ENCODE measurements at places on chromosomes 1 and 21. TPM values are rescaled to one million over a fixed set of nuclear protein-coding genes. Genes with fewer than 3 reads are reported as not detected.
A peak's percentile ranks its signal among the peaks of the same experiment; 100 is the strongest.

- H3K4me1 ChIP-seq = peaks cover 17% of the 10 kb centered on the region
- no peak for DNase-seq
- no peak overlapping the region for H3K4me3 ChIP-seq
- H3K27ac ChIP-seq = no peak overlapping the region
- no peaks in the 10 kb centered on the region for H3K36me3 ChIP-seq
- H3K27me3 ChIP-seq = no peaks in the 10 kb centered on the region
These were observed 33.1 kb downstream of the FAM177B start for GRCh38 chr1:222769971-222770620.

GRCh38 chr21:36825658-36826057, 126.7 kb downstream of the SIM2 start:
- no peak overlapping the region for H3K27ac ChIP-seq
- H3K4me1 ChIP-seq = peaks cover 4% of the 10 kb centered on the region
- H3K4me3 ChIP-seq = no peak overlapping the region
- no peak for DNase-seq
- peaks cover 1% of the 10 kb centered on the region for H3K36me3 ChIP-seq
- no peaks in the 10 kb centered on the region for H3K27me3 ChIP-seq

GRCh38 chr1:76090283-76091203, 16.0 kb downstream of the ST6GALNAC3 start:
- DNase-seq = no peak
- H3K4me3 ChIP-seq = no peak overlapping the region
- H3K27me3 ChIP-seq = no peaks in the 10 kb centered on the region
- H3K27ac ChIP-seq = no peak overlapping the region
- H3K4me1 ChIP-seq = no peaks in the 10 kb centered on the region

- DNase-seq = no peak
- peak overlapping the region; percentile 91 for H3K27ac ChIP-seq
- H3K4me1 ChIP-seq = peaks cover 33% of the 10 kb centered on the region
- H3K36me3 ChIP-seq = no peaks in the 10 kb centered on the region
- no peaks in the 10 kb centered on the region for H3K27me3 ChIP-seq
- H3K4me3 ChIP-seq = peak overlapping the region; percentile 85
These were observed 546 bp downstream of the POU2F1 start for GRCh38 chr1:167221126-167221737.

SEC16B gene
- total RNA-seq = 0.76 TPM

DNA sequence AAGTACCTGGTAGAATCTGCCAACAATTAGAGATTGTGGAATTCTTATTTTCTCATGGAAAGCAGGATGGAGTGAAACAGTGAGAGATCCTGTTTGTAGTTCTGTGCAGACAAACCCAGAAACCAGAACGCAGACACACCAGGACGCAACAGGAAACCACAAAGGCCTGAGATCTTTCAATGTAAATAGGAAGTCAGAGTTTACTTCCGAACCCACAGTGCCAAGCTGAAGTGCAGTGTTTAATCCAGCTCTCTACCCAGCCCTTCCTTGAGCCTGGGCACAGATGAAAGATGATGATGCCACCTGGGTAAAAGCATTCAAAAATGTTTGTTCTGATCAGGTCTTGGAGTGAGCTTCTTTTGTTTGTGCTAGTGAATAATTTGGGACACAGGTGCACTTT, 244.2 kb upstream of the HOOK1 start:
- H3K36me3 ChIP-seq = peaks cover 4% of the 10 kb centered on the region
- peaks cover 7% of the 10 kb centered on the region for H3K4me1 ChIP-seq
- no peak overlapping the region for H3K27ac ChIP-seq
- no peak overlapping the region for H3K4me3 ChIP-seq

LRRC7 gene
- 0.94 TPM for total RNA-seq

AADACL4 gene
- total RNA-seq = not detected

- no peaks in the 10 kb centered on the region for H3K27me3 ChIP-seq
- H3K36me3 ChIP-seq = no peaks in the 10 kb centered on the region
- H3K4me3 ChIP-seq = no peak overlapping the region
- no peak for DNase-seq
These were observed 3.9 kb upstream of the CD101 start for GRCh38 chr1:116997636-116998035.

GRCh38 chr1:192601567-192601966, 26.0 kb downstream of the RGS1 start:
- no peak overlapping the region for H3K27ac ChIP-seq
- no peaks in the 10 kb centered on the region for H3K27me3 ChIP-seq
- no peaks in the 10 kb centered on the region for H3K36me3 ChIP-seq
- DNase-seq = no peak
- H3K4me3 ChIP-seq = no peak overlapping the region
- H3K4me1 ChIP-seq = no peaks in the 10 kb centered on the region

GRCh38 chr1:84870591-84870990, 22.4 kb downstream of the LPAR3 start:
- no peaks in the 10 kb centered on the region for H3K36me3 ChIP-seq
- no peaks in the 10 kb centered on the region for H3K4me1 ChIP-seq
- H3K4me3 ChIP-seq = no peak overlapping the region
- no peak for DNase-seq

LENEP gene
- not detected for total RNA-seq

All from osteocyte (in vitro differentiated cells).